ENCODE measurements at places on chromosomes 12 and 14.

DNA sequence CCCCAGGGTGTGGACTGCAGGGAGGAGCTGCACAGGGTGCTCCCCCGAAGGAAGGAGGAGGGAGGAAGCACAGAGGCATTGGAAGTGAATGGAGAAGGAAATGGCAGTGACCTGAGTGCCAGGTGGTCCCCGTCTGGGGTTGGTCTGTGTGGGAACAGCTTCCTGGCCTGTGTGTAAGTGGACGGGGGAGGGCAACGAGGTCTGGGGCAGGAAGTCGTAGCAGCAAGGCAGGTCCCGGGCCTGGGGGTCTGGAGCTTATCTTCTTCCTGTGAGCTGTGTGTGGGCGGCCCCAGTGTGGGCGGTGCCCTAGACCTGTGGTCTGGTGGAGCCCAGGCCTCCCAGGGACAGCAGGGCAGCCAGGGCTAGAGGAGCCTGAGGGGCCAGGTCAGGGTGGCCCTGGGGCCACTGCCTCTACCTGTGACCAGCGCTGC lies 382.1 kb downstream of the TMEM121 start:
- DNase-seq, result no peak

DNA sequence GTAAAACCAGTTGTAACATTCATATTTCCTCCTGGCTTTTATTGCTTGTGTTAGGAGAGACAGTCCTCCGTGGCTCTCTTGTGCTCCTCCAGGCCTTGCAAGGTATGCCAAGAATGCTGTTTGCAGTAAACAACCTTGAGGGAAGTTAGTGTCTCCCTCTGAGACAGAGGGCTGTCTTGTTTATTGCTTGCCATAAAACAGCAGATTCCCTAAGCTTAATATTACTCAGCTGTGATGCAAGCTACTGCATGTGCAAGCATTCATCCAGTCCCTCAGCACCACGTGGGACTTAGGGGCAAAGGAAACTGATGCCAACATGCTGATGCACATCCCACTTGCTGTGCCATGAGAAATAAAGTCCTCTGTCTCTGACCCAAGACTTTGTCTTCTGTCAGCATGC lies 6.6 kb downstream of the POMT2 start:
- no peak for DNase-seq

DNA sequence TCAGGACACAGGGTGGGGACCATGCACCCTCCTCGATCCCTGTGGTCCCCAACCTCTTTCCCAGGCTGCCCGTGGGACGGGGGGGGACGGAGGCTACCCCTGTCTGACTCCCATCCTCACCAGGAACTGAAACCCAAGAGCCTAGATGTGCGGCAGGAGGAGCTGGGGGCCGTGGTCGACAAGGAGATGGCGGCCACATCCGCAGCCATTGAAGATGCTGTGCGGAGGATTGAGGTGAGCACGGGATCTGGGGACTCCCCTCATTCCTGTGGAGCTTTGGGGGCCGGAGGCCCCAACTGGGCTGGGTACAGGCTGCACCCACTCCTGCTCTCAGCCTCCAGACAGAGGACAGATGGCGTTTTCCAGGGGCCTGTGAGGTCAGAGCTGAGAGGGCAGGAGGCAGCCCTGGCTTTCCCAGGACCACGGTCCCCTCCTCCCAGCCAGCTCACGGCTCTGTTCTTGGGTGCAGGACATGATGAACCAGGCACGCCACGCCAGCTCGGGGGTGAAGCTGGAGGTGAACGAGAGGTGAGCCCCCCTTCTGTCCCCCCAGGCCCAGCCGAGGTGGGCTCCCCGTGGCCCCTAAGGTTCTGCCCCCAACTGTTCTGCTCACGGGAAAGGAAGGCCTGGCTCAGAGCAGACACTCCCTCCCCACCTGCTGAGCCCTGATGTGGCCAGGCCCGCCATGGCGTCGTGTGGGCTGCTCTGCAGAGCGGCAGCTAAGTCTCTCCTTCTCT lies 24.2 kb downstream of the HIP1R start:
- DNase-seq, result no peak

DNA sequence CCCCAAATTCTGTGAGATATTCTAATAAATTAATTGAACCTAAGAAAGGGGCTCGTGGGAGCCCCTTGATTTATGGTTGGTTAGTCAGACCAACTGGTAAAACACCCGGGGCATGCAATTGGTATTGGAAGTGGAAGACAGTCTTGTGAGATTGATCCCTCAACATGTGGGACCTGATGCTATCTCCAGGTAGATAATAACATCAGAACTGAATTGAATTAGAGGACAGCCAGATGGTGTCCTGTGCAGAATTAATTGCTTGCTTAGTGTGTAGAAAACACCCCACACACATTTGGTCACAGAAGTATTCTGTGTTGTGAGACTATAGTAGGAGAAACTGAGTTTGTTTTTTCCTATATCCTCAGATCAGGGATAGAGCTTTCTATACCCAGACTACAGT lies 22.0 kb downstream of the PYROXD1 start:
- no peak for DNase-seq

DNA sequence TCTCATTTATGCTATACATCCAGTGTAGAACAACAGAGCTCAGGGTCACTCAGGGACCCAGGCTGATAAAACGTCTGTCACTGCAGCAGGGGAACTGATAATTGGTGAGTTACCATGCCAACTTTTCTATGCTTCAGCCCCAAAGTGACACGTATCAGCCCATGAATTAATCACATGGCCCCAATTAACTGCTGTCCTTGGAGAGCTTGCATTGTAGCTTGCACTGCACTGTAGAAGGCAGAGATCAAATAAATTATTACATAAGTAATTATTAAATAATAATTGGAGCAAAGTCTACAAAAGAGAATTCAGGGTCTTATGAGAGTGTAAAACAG lies 144.6 kb downstream of the SUDS3 start:
- DNase-seq, result no peak

DNA sequence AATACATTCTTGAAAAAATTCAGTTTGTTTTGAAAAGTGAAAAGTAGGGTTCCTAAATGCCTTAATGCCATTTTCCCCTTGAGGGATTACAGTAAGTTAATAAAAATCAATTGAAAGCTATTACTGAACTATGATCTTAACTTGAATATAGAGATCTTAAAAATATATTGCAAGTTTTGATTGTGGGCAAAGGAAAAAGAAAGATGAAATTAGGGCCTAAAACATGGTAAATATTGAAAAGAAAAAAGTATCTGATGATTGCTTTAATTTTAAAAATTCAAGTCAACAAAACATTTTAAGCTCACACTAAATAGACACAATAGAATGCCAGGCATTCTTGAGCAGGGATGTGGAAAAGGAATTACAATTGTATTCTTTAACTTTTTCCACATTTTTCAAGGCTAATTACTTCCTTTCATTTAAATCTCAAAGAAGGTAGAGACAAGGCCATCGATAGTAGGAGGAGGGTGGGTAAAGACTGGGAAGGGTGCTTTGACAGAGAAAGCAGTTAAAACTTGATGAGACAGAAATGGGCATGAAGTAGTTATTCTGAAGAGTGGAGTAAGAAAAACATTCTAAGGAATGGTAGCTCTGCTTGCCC lies 294.4 kb downstream of the NELL2 start:
- DNase-seq, result no peak

DNA sequence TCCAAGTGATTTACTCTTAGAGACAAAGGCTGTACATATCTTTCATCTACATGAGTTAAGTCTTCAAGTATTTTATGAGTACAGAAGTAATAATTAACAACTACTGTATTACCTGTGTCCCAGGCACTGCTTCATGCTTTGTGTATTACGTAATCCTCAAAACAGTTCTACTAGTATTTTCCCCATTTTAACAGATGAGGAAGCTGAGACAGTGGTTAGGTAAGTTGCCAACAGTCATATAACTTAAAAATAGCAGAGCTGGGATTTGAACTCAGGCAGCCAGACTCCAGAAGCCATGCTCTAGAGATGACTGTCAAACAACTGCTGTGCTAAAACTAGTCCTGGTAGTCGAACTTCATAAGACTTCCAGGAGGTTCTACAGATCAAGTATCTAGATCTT lies 10.7 kb downstream of the TRMT5 start:
- DNase-seq, result no peak

Measured in cortex of kidney (tissue), 1 donor.